ENCODE measurements at places on chromosomes 7 and 10. TPM values are rescaled to one million over a fixed set of nuclear protein-coding genes. Genes with fewer than 3 reads are reported as not detected.
A peak's percentile ranks its signal among the peaks of the same experiment; 100 is the strongest.

- H3K4me1 ChIP-seq, result peaks cover 24% of the 10 kb centered on the region
- H3K27ac ChIP-seq, result peak overlapping the region; percentile 66
- H3K4me3 ChIP-seq, result no peak overlapping the region
- H3K36me3 ChIP-seq, result peaks cover 71% of the 10 kb centered on the region
These were observed 21.0 kb downstream of the OPTN start for GRCh38 chr10:13120786-13121499.

DNA sequence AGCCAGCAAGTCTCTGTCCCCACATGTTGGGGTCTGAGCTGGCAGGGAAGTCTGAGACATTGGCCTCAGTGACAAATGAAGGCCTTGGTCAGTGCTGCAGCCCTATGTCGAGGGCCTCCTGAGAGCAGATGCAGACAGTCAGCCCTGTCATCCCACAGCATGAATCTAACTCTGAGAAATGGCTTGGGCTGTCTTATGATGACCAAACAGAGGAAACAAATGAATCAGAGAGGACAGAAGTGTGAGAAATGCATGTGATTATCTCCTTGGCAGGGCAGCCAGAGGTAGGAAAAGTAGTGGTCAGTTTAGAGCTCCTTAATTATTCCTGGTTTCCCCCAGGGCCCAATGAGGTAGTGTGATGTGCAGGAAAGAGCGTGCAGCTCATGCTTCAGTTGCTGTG, 287.6 kb downstream of the SORCS3 start:
- no peak overlapping the region for H3K27ac ChIP-seq
- peaks cover 4% of the 10 kb centered on the region for H3K27me3 ChIP-seq
- no peak overlapping the region for H3K4me3 ChIP-seq
- DNase-seq, result no peak
- H3K4me1 ChIP-seq, result peaks cover 25% of the 10 kb centered on the region

GRCh38 chr10:109215291-109216075, 707.8 kb downstream of the XPNPEP1 start:
- H3K27ac ChIP-seq, result no peak overlapping the region
- H3K4me3 ChIP-seq, result no peak overlapping the region
- H3K27me3 ChIP-seq, result no peaks in the 10 kb centered on the region
- no peaks in the 10 kb centered on the region for H3K36me3 ChIP-seq
- DNase-seq, result no peak

- H3K27ac ChIP-seq, result no peak overlapping the region
- no peaks in the 10 kb centered on the region for H3K36me3 ChIP-seq
- DNase-seq, result no peak
These were observed 357.4 kb downstream of the PLXNA4 start for GRCh38 chr7:132218876-132219275.

- no peak for DNase-seq
- no peaks in the 10 kb centered on the region for H3K4me1 ChIP-seq
- no peak overlapping the region for H3K27ac ChIP-seq
- H3K27me3 ChIP-seq, result no peaks in the 10 kb centered on the region
- H3K4me3 ChIP-seq, result no peak overlapping the region
These were observed 129.9 kb downstream of the TRRAP start for GRCh38 chr7:99008181-99008631.

- H3K27ac ChIP-seq, result no peak overlapping the region
- no peaks in the 10 kb centered on the region for H3K4me1 ChIP-seq
- no peaks in the 10 kb centered on the region for H3K36me3 ChIP-seq
- DNase-seq, result no peak
- no peak overlapping the region for H3K4me3 ChIP-seq
These were observed 29.6 kb upstream of the AKR1C3 start for GRCh38 chr10:5064656-5065055.

- H3K27ac ChIP-seq, result no peak overlapping the region
- peaks cover 11% of the 10 kb centered on the region for H3K4me1 ChIP-seq
- no peak for DNase-seq
These were observed 5.1 kb upstream of the ITGB1 start for GRCh38 chr10:32963096-32963495.

DNA sequence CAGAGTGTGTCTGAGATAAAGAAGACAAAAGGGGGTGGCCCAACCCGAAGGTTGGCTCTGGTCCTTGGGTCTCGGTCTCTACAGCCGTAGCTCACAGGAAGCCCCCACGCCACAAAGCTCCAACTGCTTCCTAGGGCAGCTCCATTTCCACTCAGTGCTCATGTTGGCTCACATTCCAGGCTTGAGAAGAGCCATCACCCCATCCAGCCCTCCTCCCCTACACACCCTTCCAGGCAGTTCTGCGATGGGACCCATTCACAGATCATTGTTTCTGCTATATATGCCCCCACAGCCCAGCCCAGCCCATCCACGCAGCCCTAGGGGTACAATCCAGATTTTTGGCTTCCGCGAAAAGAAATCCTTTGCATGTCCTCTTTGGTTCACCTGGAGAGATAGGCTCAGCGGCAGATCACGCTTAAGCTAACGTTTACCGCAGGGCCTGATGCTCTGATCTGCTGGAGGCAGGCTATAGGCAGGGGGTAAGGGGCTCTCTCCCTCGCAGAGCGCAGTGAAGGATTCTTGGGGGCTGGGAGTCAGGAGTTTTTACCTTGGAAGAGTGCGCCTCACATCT, 6.2 kb upstream of the HOXA11 start:
- DNase-seq, result no peak
- H3K4me3 ChIP-seq, result peak overlapping the region; percentile 1
- H3K27ac ChIP-seq, result no peak overlapping the region
- peaks cover 68% of the 10 kb centered on the region for H3K27me3 ChIP-seq

DNA sequence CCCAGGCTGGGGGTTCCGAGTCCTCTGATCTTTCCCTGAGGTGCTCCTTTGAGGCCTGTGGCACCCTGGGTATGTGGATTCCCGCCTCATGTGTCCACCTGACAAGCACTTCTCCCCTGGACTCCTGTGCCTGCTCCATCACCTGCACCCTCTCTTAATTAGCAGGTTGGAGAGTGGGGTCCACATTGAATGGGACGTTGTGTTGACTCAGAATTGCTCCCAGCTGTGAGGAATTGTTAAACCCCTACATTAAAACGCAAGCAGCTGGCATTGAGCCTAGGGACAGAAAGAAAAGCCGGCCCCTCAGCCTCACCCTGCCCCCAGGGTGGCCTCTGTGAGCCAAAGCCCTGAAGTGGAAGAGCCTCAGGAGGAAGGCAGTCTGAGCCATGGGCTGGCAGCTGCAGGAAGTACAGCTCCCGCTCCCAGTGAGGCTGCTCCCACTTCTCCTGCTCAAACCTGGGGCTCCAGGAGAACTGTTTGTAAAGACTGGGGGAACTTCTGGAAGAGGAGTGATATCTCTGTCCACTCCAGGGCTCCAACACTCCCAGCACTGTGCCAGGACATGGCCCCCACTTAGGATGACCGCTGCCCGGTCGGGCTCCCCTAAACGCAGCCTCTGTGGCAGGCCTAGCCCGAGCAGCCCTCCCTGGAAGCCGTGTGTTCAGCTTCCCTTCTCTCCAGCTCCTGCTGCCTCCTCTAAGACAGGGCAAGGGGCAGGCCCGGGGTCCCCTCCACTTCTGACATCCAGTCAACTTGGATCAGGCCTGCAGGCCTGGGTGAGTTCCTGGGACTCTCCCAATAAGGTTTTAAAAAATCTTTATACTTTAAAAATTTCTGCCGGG, 1.8 kb upstream of the OPN4 start:
- H3K27ac ChIP-seq, result no peak overlapping the region
- H3K36me3 ChIP-seq, result no peaks in the 10 kb centered on the region
- H3K4me3 ChIP-seq, result no peak overlapping the region
- no peaks in the 10 kb centered on the region for H3K4me1 ChIP-seq
- DNase-seq, result no peak

GRCh38 chr10:51879238-51879637, 179.8 kb upstream of the CSTF2T start:
- no peak overlapping the region for H3K27ac ChIP-seq
- H3K4me1 ChIP-seq, result peaks cover 5% of the 10 kb centered on the region
- H3K27me3 ChIP-seq, result no peaks in the 10 kb centered on the region
- no peak for DNase-seq
- no peak overlapping the region for H3K4me3 ChIP-seq
- H3K36me3 ChIP-seq, result no peaks in the 10 kb centered on the region

DNA sequence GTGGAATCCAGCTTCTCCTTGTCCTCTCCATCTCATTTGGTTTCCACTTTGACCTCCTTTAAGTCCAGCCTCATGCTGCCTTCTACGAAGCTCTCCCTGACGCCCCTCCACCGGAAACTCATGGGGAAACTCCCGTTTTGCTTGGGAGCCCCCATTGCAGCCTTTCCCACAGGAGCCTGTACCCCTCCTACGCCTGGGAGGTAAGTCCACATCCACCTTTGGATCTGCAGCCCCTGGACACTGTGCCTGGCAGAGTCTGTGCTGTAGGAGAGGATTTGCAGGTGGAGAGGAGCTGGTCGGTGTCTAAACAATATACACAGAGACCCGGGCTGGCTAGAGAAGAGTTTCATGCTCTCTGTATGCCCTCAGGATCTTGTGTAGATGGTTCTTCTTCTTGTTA, 296.1 kb downstream of the GLRX3 start:
- H3K4me1 ChIP-seq, result no peaks in the 10 kb centered on the region
- no peak overlapping the region for H3K27ac ChIP-seq
- no peak for DNase-seq
- H3K36me3 ChIP-seq, result no peaks in the 10 kb centered on the region

DNA sequence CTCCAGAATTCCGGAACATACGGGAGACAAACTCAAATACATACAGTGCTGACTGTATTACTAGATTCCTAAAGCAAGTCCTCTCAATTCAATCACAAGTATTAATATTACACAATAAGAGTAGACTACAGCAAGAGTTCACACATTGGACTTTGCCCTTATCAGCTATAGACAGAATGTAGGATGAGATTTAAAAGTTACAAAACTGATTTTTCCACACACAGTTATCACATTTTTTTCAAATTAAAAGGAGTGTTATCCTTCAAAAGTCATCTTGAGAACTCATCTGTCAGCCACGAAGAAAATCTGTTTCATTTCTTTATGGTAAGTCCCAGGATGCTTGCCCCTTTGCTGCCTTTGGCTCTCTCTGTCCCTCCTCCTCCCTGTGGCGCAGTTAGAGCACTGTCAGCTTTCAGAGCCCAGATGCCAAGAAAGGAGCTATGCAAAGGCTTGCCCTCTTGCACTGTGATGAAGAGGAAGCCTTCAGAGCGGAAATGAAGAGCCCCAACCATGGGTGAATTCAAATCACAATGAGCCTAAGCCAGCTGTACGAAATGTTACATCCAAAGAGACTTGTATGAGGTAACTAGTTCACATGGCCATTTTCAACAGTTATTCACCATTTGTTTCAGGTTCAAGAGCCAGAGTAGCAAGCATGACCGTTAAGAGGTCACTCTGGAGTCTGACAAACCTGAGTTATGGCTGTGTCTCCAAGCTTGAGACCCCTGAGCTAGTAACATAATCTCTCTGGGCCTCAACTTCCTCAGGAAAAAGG, 10.7 kb downstream of the NCOA4 start:
- no peaks in the 10 kb centered on the region for H3K36me3 ChIP-seq
- H3K27ac ChIP-seq, result peak overlapping the region; percentile 78
- DNase-seq, result peak; percentile 29

GRCh38 chr7:138382862-138383565, 77.0 kb upstream of the TRIM24 start:
- H3K4me3 ChIP-seq, result no peak overlapping the region
- H3K4me1 ChIP-seq, result no peaks in the 10 kb centered on the region
- H3K27me3 ChIP-seq, result no peaks in the 10 kb centered on the region
- H3K27ac ChIP-seq, result no peak overlapping the region
- DNase-seq, result no peak

DNA sequence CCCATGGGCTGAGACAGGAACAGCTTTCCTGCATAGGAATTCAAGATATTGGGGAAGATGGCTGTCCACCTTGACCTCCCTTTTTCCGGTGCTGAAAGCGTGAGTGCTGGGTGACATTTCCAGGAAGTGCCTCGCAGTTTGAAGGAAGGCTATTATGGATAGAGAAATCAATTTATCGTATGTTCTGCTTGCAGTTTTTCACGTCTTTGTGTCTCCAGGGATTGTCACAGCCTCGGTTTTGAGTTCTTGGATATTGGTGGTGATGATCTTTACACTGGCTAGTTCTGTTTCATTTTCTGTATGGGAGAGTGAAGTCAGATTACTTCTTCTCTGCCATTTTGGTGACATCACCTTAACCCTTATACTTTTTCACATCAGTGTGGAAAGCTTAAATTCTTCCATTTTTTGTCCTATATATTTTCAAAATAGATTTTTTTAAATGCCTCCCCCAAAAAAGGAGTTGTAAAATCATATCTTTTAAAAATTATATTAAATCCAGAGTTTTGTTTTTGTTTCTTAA, 102.5 kb upstream of the APBB1IP start:
- H3K36me3 ChIP-seq, result peaks cover 4% of the 10 kb centered on the region
- H3K4me1 ChIP-seq, result peaks cover 9% of the 10 kb centered on the region
- peak overlapping the region; percentile 81 for H3K4me3 ChIP-seq
- H3K27ac ChIP-seq, result peak overlapping the region; percentile 14

- no peaks in the 10 kb centered on the region for H3K27me3 ChIP-seq
- H3K27ac ChIP-seq, result no peak overlapping the region
- peaks cover 4% of the 10 kb centered on the region for H3K4me1 ChIP-seq
- DNase-seq, result no peak
- H3K4me3 ChIP-seq, result no peak overlapping the region
These were observed 9.6 kb downstream of the DNMBP start for GRCh38 chr10:100000109-100000644.

- H3K4me1 ChIP-seq, result no peaks in the 10 kb centered on the region
- no peak overlapping the region for H3K27ac ChIP-seq
- H3K36me3 ChIP-seq, result no peaks in the 10 kb centered on the region
- DNase-seq, result no peak
- no peak overlapping the region for H3K4me3 ChIP-seq
- H3K27me3 ChIP-seq, result peaks cover 15% of the 10 kb centered on the region
These were observed 34.4 kb downstream of the UNC5B start for GRCh38 chr10:71246591-71247413.

- H3K4me3 ChIP-seq, result no peak overlapping the region
- peak overlapping the region; percentile 28 for H3K27ac ChIP-seq
- no peak for DNase-seq
- H3K27me3 ChIP-seq, result no peaks in the 10 kb centered on the region
These were observed 534.0 kb downstream of the DNAJB6 start for GRCh38 chr7:157870644-157871290.

DNA sequence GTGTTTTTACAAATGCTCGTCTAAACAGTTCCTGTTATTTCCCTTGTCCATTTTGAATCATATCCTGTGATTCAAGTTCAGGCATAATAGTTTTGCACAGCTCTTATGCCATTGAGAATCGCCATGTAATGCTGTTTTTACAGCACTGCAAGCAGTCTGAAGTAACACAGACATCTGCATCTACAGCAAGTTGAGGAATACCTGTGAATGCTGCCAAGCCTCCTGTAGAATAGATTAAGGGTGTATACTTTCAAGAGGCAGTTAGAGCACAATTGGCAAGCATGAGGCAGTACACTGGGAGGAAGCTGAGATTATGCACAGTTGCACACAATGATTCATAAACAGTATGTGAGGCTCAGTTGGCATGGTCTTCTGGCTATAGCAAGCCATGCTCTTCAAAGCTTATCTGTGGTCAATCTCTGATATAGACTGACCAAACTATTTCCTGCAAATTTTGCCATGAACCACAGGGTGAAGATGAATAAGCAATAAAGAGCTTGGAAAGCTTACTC, 121.9 kb upstream of the AKR1E2 start:
- H3K36me3 ChIP-seq, result no peaks in the 10 kb centered on the region
- H3K4me1 ChIP-seq, result no peaks in the 10 kb centered on the region
- no peak overlapping the region for H3K27ac ChIP-seq
- DNase-seq, result no peak
- peaks cover 8% of the 10 kb centered on the region for H3K27me3 ChIP-seq

Gene ABCB4
- total RNA-seq, result 2.3 TPM

Gene GLCCI1
- 31.5 TPM for total RNA-seq

Gene OIT3
- total RNA-seq, result not detected

Gene PPP1R17
- not detected for total RNA-seq

Gene NEUROG3
- not detected for total RNA-seq

Gene PLXNA4
- total RNA-seq, result 0.05 TPM

Gene NMT2
- total RNA-seq, result 81.3 TPM

Gene FAM221A
- 8.0 TPM for total RNA-seq

Gene KCNH2
- total RNA-seq, result 1.3 TPM

Gene TFEC
- 0.83 TPM for total RNA-seq

Gene CYP3A4
- not detected for total RNA-seq

Gene LIPF
- total RNA-seq, result not detected

Gene ITGB8
- not detected for total RNA-seq

Gene PRRT4
- total RNA-seq, result 0.82 TPM
